ENCODE measurements at places on chromosomes 4 and X.
A peak's percentile ranks its signal among the peaks of the same experiment; 100 is the strongest.

DNA sequence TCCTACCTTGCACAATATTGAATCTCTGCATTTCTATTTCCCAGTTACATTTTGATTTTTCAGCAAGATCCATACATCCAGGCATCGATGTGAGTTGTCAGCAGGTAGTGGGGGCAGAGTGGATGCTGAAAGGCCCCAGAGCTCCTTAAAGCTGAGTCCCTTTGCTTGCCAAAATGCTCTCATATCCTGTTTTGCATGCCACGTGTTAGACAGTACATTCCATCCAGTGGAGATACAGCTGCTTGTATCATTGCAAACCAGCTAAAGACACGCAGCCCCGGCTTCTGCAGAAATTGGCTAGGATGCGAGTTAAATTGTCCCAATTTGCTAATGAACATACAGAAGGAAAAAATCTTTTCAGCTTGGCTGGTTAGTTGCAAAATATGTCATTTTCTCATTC, 179.6 kb upstream of the MXRA5 start:
- DNase-seq: no peak

- DNase-seq: no peak
Measured at GRCh38 chr4:90458576-90458975, 331.4 kb downstream of the CCSER1 start.

DNA sequence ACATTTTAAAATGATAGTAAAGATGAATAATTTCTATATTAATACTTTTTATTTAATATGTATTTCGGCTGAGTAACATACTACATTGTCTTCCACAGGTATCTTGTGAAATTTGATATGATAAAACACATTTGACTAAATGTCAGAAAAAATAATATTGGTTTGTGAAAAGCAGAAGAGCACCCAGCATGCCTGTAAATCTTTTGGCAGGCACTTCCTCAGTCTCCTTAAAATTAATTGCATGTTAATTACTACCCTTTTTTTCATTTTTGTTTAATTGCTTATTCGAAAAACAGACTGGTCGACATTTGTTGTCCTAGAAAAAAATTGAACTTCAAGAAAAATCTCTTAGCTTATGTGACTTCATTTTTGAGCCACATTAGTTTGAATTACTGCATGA, 40.6 kb downstream of the CLCN3 start:
- no peak for DNase-seq

- DNase-seq: no peak
Measured at GRCh38 chr4:22780317-22780716, 87.6 kb downstream of the GBA3 start.

DNA sequence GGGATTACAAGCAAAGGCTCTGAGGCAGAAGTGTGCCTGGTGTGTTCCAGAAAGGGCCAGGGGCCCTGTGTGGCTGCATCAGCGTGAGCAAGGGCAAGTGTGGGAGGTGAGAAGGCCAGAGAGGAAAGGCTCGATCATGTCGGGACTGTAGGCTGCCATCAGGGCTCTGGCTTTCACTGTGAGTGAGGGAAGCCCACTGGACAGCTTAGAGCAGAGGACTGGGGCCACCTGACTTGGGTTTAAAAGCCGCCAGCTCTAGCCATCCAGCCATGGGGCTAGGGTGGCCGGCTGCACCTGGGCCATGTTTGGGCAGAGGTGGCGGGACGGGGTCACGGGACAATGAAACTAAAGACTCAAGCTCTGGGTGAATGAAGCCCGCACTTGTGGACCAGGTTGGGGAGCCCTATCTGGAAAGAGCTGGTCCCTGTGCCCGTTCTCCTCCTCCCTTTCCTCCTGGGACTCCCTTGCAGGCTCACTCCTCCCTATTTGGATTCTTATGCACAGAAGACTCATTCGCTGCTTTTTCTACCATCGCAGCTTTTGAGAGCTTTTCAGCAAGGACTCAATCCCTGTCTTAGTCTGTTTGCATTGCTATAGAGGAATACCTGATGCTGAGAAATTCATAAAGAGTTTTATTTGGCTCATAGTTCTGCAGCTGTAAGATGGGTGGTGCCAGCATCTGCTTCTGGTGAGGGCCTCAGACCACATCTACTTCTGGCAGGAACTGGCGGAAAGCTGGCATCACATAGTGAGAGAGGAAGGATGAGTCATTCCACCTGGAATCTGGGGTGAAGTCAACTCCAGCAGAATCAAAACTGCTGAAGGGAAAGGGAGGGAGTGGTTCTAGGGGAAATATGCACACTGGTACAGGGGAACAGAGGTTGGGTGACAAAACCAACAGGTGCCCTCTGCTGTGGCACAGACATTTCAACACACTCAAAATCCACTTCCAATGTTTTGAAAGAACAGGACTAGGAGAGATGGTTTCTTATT, 15.3 kb downstream of the CTAG1B start:
- peak; percentile 80 for DNase-seq
